ENCODE measurements at places on chromosomes 5 and 9.

- no peak for DNase-seq
Measured at GRCh38 chr5:133932441-133933168, 35.8 kb downstream of the C5orf15 start.

DNA sequence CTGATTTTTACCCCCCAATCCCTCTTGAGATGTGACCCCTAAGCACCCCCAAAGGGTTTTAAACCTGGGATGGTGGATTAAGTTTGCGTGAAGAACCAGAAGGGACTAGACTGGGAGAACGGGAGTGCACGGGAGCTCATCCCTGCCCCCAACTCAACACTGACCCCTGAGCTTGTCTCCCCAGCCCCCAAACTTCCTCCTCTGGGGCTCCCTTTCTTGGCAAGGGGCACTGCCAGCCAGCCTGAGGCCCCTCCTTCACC is 5.0 kb upstream of the SET start:
- DNase-seq: no peak

DNA sequence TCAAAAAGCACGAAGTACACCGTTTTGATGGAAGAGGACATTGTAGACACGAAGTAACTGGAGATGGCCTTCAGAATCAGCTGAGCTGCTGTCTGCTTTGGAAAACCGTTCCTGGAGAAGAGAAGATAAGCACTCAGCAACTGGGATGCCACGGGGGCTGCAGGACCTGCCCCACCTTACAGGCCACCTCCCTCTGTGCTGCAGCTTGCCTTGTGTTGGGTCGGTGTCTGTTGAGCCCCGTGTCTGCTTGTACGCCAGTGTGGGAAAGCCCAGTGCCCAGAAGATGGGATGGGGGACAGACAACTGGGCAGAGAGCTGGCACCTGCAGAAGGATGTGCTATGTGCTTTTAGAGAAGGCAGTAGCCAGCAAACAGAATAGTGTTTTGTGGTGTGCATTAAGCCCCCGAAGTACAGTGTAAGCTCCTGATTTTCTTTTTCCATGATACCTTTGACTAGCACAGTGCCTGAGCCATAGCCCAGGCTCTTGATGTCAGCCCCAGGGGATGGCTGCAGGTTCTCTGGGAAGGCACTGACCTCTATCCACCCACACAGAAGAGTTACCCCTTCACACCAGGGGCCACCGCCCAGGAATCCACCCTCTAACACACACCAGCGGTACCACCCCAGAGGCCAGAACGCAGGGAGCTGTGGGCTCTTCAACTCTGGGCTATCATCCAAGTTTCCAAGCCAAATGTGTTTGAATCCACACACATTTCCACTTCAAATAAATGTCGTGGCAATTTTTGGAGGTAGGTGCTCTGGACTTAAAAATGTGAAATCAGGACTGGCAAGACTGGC is 63.8 kb downstream of the MACROH2A1 start:
- no peak for DNase-seq

- DNase-seq: no peak
Measured at GRCh38 chr9:5478206-5478605, 27.9 kb downstream of the CD274 start.

DNA sequence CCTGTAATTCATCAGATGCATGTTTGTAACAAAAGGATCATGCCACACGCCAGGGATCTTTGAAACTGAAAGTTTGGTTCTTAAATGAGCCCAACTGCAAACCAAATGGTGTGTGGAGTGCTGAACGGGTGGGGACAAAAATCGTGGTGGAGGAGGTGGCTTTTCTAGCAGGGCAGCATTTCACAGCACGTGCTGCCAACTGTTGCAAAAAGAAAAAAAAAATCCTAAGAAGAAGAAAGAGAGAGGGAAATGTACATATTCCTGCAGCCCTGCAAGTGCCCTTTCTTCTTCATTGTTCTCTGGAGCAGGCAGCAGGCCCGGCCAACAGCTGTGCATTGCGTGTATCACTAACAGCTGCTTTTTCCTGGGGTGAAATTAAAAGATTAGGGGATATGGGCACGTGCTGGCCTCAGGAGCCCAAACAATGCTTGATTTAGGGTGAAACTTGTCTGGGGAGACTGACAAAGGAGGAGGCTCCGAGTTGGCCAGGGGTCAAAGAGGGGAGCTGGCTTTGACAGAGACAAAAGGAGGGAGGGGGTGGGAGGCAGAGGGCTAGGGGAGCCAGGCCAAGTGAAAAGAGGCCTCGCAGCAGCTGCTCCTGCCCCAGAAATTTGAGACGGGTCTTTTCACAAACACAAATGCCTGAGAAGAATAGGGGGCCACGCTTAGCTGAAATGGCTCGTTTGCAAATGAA is 73.0 kb downstream of the GADD45G start:
- no peak for DNase-seq

GRCh38 chr5:32534041-32534440 is 51.3 kb upstream of the SUB1 start:
- no peak for DNase-seq

DNA sequence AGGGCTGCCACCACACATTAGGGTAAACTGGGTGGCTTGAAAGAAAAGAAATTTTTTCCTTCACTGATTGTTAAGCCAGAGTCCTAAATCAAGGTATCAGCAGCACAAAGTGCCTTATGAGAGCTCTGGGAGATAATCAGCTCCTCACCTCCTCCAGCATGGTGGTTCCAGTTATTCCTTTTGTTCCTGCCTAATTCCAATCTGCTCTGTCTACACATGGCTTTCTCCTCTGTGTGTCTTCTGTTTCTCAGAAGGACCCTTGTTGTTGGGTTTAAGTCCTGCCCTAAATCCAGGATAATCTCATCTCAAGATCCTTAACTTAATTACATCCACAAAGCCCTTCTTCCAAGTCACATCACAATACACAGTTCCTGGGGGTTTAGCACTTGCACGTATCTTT is 1352.0 kb upstream of the CDH9 start:
- no peak for DNase-seq

Data from T-helper 9 cell (primary cell).